Activated T-helper 9 cell treated with anti-CD3 and anti-CD28 coated beads, Interleukin-2, amount 50 U/mL, for 16 hours (primary cell): ENCODE measurements at places on chromosomes 4 and X.

DNA sequence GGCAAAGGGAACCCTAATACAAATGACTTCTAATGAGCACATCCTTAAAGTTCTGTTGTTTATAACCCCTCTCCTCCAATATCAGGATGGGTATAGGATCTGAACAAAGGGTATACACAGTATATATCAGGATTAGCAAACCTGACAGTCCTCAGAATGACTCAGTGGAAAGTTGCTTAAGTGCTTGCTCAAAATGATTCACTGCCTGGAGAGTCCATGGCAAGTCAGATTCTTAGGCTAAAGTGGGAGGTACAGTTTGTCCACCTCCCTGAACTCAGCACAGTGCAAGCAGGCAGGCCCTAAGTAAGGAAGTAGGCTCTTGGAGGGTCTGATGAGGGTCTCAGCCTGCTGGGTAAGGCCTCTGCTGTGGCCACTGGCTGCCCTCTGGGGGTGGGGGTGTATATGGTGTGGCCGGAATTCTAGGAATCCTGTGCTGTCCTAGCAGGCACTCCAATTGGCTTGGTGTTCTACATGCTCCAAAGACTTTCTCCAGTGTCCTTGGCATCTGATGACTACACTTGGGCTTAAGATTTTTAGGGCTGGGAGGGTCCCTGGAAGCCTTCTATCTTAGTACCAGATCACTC is 54.3 kb downstream of the CHRDL1 start:
- DNase-seq: no peak

DNA sequence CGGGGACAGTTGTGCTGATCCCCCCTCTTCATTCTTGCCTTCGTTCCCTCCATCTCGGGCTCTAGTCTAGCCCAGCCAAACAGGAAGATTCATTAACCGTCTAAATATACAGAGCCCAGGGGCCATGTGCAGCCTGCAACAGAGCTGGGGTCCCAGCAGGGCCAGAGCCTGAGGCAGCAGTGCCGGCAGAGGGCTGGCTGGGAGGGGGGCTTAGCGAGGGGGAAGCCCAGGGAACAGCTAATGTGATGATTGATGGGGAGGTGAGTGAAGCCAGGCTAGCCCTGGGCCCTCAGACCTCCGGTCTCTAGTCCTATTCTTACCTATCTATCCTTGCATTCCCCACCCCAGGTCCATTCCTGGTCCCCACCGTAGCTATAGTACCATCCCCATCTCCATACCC is 22.3 kb downstream of the EFNB1 start:
- DNase-seq: no peak

- no peak for DNase-seq
Observed at GRCh38 chrX:135652602-135653001, 60.8 kb upstream of the CT45A1 start.

DNA sequence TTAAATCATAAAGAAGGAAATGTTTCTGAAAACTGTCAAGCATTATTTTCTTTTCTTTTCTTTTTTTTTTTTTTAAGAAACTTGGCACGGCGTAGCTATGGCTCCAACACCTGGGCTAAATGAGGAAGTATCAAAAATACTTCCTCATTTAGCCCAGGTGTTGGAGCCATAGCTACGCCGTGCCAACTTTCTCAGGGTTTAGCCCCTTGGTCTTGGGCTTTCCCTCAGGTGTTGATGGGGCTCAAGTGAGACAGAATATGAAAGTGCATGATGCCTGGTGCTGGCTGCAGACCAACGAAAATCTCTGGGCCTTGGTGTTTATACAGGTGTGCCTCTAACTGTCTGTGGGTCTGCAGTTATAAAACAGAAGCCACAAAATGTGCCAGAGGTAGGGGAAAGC is 132.7 kb downstream of the ARHGAP24 start:
- no peak for DNase-seq

DNA sequence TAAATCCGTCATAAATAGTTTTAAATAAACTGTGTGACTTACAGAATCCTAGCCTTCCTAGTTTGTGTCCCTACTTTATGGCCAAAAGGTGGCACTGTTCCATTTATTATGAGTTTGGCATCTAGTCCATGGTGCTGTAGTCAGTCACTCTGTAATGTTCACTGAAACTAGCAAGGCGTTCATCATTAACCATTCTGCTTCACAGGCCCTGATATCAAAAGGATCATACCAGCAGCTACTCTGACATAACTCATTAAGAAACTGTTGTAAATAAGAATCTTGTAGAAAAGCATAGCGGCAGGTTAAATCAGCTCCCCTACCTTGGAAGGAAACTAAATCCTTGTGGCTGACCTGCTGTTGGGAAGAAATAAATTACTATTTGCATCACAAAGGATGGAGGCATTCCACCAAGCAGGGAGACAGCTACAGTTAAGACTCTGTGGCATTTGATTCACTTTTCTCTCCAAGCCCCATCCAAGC is 919.6 kb upstream of the DIAPH2 start:
- DNase-seq: no peak

- no peak for DNase-seq
Observed at GRCh38 chr4:152257601-152258066, 278.3 kb downstream of the FBXW7 start.

- no peak for DNase-seq
Observed at GRCh38 chr4:110087070-110087708, 111.2 kb downstream of the ELOVL6 start.

DNA sequence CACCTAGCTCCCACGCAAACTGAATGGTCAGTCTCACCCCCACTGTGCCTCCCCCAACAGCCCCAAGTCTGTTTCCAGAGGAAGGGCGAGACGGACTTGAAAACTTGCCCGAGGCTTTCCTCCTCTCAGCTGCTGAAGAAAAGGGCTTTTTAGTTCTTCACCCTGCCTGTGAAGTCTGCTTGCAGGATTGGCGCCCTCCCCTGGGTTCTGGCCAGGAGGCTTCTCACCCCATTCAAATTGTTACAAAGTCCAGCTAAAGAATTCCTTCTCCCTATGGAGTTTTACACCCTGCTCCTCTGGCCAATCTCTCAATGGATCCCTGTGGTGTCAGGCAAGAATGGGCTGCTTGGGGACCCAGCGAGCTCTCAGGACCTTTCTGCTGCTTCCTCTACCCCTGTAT is 241.0 kb downstream of the AFF2 start:
- DNase-seq: no peak

GRCh38 chr4:144782345-144782744 is 136.4 kb downstream of the HHIP start:
- no peak for DNase-seq

DNA sequence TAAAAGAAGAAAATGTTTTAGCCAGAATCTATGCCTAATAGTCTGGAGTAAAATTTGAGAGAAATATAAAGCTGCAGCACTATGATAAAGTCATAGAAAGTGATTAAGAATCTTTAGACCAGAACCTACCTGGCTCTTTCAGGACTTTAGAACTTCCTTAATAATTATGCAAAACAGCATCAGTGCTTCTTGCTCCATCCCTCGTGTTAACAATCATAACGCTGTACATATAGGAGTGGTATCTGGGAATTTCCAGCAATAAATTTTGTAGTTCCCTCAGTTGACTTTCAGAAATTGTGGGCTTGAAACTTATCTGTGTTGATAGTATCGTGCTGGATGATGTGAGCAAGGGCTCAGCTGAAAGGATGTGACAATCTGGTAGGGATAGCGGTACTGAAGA is 102.1 kb upstream of the RASGEF1B start:
- no peak for DNase-seq
